ENCODE measurements at places on chromosomes 1 and 21.

DNA sequence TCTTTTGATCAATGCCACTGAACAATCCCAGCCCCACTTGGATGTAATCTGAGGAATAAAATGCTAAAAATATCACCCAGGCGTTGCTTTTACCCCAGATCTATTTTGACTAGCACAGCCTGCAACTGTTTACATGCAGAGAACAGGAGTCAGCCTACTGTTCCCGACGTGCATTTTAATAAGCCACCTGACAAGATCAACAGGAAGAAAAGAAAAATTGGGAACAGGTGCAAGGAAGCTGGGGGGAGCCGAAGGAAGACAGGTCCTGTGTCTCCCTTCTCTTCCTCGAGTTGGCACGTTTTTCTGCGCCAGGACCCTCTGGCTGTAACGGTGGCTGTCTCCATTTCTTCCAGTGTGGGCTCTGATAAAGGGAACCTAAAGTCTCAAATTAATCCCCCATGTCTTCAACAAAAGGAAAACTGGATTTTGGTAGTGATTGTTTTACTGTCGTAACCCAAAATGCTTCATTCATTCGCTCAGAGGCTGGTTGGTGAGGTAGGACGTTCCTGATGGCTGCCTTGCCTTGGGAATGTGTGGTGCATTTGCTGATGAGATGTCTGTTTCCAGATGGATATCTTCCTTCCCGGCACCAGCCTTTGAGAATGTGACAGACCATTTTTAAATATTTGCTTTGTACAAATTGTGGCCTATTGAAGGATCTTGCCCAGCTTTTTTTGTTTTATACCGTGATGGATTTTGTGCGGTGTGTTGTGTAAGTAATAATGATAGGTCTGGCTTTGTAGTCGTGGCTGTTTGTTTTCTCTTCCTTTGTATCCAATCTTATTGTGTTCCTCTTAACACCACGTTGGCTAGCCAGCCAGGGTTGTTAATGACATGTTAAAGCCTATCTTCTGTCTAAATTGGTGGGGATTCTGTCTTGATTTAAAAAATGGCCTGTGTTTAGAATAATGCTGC is 117.5 kb downstream of the C1orf21 start:
- no peak for DNase-seq

DNA sequence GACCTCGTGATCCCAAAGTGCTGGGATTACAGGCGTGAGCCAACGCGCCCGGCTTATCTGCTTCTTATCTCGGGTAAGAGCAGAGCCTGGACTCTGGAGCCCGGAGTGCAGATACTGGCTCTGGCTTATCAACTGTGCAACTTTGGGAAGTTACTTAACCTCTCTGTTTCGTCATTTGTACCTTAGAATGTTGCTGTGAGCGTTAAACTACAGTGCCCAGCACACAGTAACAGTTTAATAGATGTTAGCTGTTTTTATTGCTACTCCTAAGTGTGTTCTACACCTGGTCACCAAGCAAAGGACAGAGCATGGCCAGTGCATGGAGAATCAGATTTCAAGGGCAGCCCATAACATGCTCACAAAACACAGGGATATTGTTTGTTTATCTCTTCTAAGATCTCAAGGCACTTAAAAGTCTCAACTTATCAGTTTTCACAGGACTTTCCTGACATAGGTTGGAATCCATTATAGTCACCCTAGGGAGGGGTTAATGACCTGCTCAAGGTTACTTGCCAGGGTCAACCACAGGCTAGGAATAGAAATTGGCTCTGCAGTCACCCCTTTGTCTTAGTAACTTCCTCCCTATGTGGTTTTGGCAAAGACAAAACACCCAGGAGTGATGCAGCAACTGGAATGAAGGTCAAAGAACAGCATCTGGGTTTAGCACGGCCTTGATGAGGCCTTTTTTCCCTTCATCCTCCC is 22.5 kb upstream of the SRP9 start:
- peak; percentile 72 for DNase-seq

- DNase-seq: no peak
Measured at GRCh38 chr1:160489513-160490261, 33.4 kb downstream of the SLAMF6 start.

DNA sequence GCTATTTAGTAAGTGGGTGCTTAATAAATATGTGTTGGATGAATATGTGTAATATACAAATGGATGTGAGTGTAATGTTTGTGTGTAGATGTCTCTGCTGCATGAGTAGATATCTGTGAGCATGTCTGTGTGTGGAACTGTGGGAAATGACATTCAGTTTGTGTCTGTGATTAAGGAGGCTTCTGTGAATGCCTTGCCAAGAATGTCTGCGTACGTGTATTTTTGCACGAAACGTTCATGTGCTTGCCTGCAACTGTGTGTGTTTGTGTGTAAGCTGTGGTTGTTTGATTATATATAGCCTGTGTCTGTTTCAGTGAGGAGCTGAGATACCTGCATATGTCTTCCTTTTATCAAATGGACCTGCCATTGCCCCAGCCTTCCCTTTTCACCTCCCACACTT is 13.8 kb downstream of the DMBX1 start:
- DNase-seq: no peak

- DNase-seq: no peak
Measured at GRCh38 chr21:45576838-45577737, 34.8 kb upstream of the SLC19A1 start.

GRCh38 chr1:226629210-226629895 is 80.8 kb downstream of the STUM start:
- no peak for DNase-seq

- no peak for DNase-seq
Measured at GRCh38 chr1:29114654-29115053, 9.0 kb downstream of the TMEM200B start.

GRCh38 chr1:245437369-245438062 is 282.7 kb downstream of the KIF26B start:
- DNase-seq: no peak

DNA sequence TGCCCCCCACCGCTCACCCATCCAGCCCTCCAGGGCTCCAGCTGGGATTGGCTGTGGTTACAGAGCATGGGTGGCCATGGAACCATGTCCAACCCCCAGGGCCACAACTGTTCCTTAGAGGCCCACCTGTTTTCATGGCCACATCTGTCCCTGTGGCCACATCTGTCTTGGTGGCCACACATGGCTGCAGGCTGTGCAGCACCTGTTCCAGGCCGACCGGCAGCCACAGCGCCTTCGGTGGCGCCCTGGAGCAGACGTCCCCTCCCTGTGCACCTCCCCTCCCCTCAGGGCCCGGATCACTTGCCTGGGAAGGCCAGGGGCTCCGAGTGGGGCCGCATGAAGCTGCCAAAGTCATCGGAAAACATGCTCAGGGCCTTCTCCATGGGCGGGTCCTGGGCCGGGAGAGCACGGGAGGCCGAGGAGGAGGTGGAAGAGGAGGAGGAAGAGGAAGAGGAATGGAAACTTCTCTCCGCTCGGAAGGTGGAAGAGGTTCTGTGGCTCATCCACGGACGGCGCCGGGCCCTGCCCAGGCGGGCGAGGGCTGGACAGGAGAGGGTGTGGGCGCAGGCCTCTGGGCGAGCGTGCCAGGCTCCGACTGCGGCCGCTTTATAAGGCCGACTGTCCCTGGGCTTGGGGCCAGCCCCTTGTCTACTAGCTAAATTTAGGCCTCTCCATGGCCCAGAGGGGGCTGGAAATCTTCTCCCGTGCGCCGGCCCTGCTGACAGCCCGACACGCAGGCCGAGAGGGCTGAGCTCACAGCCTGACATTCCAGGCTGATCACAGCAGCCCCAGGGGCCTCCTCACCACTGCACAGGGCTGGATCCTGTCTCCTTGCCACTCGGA is at the start of gene HSPB7:
TSS of gene HSPB7 (minus strand) at position 583 of the 843 bp plus-strand sequence. CDS start at position 503, 80 bp downstream.
- DNase-seq: peak; percentile 93

GRCh38 chr1:232501854-232502253 is 128.1 kb downstream of the SIPA1L2 start:
- DNase-seq: peak; percentile 9

GRCh38 chr1:165543532-165544438 is at the start of gene LRRC52:
Gene LRRC52, plus strand, starts transcription at chr1:165544000. Its CDS starts 297 bp downstream, at chr1:165544297.
- no peak for DNase-seq

GRCh38 chr1:2276803-2277580 is 48.9 kb downstream of the SKI start:
- DNase-seq: peak; percentile 49

- DNase-seq: peak; percentile 23
Measured at GRCh38 chr1:190579552-190580193, 102.0 kb upstream of the BRINP3 start.

GRCh38 chr1:53560581-53561502 is 101.6 kb downstream of the DMRTB1 start:
- DNase-seq: peak; percentile 57

DNA sequence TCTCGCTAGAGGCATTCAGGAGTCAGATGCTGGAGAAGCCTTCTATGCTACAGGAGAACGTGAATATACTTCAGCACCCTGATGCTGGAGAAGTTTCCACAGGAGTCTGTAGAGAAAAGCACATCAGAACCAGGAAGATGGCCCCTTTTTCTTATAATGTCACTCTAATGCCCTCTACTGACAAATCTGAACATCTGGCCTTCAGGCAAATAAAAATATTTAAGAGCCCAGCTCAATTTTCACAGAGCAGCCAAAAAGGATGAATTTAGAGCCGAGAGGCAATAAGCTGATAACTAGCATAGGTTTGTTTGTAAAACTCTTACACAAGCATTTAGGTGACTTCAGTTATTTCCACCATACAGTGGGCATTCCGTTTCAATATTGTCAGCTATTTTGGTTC is 3.8 kb upstream of the RRP15 start:
- DNase-seq: no peak

DNA sequence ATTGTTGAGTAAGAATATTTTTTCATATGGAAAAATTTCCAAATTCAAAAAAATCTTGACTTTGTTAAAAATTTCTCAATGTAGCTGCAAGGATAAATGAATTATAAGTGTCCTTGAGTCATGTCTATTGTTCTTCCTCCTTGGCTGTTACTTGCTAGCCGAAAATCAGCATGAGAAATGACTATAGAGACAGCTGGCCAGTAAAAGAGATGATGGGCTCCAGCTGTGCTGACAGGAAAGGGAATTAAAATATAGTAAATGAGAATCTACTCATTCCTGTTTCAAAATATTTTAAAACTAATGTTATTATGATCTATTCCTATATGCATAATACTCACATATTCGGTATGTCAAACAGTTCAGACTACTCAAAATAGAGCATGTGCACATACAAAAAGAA is 1292.6 kb downstream of the BRINP3 start:
- no peak for DNase-seq

DNA sequence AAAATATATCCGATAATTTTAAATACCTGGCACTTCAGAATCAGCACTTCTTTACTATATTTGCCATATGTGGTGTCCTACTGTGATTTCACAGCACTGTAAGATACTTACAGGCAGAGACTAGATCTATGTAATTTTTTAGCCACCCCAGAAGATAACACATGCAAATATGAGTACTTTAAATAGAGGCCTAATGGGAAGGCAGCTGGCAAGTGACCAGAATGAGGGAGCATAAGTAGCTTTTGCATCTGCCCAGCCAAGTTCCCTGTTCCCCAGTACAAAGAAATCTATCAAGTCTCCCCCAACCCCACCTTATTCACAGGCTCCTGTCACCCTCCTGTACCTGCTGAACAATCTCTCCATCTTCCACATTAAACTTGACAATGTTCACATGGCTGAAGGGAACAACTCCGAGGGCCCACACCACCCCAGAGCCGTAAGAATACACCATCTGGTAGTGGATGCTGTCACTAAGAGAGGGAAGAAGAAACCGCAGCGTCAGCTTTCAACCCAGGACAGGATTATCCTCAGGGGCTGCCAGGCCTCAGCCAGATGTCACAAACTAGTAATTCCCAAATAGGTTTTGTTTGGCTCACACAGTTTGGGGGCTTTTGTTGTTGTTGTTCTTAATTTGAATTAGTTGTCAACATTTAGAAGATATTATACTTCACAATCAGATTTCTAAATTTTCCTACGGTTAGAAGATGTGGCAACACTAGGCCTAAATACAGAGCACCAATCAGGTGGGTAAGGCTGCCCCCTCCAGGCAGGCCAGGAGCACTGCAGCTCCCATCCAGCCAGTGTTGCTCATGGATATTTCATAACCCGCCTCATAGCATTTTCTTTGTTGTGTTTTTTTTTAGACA is 10.4 kb downstream of the EMC1 start:
- peak; percentile 93 for DNase-seq

DNA sequence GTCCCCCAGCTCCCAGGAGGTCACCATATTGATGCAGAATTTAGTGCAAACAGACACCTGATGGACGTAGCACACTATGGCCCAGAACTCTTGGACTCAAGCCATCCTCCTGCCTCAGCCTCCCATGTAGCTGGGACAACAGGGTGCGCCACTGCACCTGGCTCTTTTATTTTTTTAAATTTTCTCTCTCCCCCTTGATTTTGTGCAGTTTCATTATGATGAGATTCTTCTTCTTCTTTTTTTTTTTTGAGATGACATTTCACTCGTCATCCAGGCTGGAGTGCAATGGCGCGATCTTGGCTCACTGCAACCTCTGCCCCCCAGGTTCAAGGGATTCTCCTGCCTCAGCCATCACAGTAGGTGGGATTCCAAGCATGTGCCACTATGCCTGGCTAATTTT is 63.8 kb downstream of the RPS6KA1 start:
- no peak for DNase-seq

DNA sequence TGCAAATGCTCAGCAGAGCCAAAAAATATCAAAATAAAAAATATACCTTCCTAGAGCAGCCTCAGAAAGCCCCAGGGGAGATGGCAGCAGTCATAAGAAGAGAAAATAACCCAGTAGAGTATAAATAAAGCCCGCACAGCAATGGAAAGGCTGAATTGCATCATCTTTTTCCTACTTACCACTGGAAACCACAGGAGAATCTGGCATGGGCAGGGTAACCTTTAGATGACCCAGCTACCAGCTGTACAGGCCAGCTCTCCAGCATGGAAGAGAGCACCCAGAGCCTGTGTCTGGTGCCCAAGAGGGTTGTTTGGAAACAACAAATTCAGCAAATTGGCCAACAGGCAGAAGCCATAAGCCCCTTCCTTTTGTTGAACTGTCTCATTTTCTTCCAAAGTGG is 253.1 kb downstream of the OMA1 start:
- DNase-seq: peak; percentile 9

GRCh38 chr1:53734650-53735211 is 4.2 kb downstream of the GLIS1 start:
- peak; percentile 76 for DNase-seq

DNA sequence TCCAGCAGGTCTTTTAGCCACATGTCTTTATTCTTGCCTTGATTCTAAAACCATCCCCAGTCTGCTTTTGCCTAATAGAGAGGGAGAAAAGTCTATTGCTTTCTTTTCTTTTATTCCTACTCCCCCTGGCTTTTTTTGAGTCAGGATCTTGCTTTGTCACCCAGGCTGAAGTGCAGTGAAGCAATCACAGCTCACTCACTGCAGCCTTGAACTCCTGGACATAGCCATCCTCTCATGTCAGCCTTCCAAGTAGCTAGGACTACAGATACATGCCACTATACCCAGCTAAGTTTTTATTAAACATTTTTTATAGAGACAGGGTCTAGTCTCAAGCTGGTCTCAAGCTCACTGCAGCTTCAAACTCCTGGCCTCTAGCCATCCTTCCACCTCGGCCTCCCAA is 72.5 kb upstream of the PAXBP1 start:
- no peak for DNase-seq

GRCh38 chr1:22643928-22644327 is 495 bp downstream of the C1QC start:
- no peak for DNase-seq
